Activated CD4-positive, alpha-beta T cell treated with anti-CD3 and anti-CD28 coated beads, Interleukin-2, amount 50 U/mL, for 24 hours (primary cell): ENCODE measurements at places on chromosomes 2 and 18.

DNA sequence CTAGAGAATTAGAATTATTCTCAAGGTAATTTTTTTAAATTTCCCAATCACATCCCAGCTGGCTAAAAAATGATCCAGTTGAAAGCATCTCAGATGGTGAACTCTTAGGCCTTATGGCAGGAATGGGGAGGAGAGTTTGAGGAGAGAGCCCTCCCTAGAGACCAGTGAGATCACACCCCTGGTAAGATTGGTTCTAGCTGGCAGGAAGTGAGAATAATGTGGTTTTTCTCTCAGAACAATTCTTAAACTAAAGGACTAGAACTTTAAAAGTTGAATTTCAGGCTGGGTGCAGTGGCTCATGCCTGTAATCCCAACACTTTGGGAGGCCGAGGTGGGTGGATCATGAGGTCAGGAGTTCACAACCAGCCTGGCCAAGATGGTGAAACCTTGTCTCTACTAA is 120.2 kb downstream of the MYO3B start:
- no peak for DNase-seq

GRCh38 chr2:200367155-200367554 is 60.7 kb downstream of the SPATS2L start:
- DNase-seq: no peak

DNA sequence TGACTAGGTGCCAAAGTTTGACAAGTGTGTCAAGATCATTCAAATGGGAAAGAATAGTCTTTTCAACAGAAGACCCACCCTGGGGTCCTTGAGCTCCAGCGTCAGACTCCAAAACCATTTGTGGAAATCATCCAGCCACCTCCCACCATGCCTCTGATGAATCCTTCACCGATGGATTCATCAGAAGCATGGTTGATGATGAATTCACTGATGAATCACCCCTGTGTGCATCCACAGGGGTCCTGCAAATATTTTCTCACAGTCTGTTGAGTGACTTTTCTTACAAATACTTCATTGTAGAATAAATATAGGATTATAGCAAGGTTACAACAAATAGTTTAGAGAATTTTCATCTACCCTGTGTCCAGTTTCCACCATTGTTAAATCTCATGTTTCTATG is 4.3 kb downstream of the UGT1A9 start:
- DNase-seq: no peak

DNA sequence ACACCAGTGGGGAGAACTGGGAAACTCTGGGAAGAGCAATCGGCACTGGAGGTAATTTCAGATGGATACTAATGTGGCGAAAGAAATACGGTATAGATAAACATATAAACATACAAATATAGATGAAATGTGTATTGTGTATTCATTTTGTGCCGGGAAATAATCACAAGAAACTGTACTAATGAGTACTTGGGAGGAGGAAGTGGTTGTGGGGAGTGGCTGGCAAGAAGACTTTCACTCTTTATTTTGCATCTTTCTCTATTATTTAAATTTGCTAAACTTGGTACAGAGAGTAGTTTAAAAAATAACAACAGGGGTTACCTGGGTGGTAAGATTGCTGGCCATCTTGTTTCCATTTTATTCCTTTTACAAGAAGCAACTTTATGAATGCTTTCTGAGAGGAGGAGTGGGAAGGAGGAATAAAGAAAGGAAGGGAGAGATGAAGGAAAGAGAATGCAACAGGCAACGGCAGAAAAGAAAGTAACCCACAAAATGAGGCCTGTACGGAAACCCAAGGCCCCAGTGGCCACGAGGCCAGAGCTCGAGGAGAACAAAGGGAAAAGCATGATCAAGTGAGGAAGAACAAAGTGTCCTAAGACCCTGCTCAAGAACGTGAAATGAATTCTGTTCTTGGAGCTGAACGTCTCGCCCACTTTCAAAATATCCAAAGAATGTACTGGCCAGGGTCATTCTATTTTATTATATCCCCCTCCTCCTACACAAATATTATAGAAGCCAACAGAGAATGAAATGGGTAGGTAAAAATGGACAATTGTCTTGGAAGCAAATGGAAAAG is 45.2 kb downstream of the FAM178B start:
- DNase-seq: no peak

DNA sequence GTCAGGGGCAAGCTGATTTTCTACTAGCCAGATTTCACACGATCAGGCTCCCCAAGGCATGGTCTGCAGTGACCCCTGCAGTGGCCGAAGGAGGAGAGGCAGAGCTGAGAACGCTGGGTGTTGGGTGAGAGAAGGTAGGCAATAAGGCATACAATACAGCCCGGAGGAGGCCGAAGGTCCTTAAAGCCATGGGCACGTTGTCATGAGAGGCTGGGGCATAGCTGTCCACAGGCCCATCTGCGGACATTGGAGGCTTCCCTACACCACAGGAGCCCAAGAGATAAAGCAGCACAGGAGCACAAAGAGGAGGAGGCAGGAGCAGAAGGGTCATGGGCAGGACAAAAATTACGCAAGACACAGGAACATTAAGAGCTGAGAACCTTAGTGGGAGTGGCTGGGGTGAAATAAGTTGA is 16.7 kb upstream of the BZW1 start:
- no peak for DNase-seq

DNA sequence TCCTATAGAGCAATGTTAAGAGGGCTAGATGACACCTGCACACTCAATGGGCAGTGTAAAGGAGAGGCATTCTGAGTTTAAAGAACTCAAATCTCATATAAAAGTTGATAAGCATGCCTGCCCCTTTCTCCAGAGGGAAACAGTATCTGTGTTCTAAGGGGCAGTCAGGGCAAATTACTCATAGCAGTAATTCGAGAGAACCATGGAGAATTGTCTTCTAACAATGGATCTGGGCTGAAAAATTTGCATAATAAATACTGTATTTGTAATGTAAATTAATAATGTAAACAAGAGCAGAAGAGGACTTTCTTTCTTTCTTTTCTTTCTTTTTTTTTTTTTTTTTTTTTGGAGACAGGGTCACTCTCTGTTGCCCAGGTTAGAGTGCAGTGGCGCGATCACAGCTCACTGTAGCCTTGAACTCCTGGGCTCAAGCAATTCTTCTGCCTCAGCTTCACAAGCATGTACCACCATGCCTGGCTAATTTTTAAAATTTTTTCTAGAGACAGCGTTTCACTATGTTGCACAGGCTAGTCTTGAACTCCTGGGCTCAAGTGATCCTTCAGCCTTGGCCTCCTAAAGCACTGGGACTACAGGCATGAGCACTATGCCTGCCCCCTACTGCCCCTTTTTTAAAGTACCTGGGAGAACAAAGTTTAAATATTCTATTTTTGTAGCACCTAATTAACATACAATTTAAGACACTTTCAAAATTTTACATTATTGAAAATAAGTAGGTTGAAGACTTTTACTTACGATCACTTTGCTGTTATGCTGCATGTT is 70.6 kb downstream of the OTX1 start:
- DNase-seq: no peak

GRCh38 chr2:10497797-10498251 is 49.7 kb upstream of the ODC1 start:
- DNase-seq: peak; percentile 22

DNA sequence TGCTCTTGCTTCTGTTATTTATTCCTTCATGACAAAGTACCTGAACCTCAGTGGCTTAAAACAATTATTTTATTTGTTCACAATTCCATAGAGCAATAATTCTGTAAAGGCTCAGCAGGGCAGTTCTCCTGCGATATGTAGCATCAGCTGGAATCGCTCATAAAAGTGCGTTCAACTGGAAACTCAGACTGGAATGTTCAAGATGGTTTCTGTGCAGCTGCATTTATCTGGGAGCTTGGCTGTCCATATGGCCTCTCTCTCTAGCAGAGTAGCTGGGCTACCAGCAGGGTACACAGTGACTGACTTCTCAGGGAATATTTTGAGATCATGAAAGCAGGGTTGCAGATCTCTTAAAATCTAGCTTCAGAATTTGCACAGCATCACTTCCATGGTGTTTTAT is 13.5 kb downstream of the CCDC121 start:
- DNase-seq: no peak
